ENCODE measurements at places on chromosomes 16 and 17. TPM values are rescaled to one million over a fixed set of nuclear protein-coding genes. Genes with fewer than 3 reads are reported as not detected.

LRRC37A3 gene
- 8.2 TPM for total RNA-seq

TPSAB1 gene
- 32.5 TPM for total RNA-seq

NTN3 gene
- total RNA-seq = not detected

KRT23 gene
- 482 TPM for total RNA-seq

CCDC57 gene
- total RNA-seq = 32.8 TPM

SOST gene
- not detected for total RNA-seq

CACNB1 gene
- total RNA-seq = 13.1 TPM

CFAP97D1 gene
- not detected for total RNA-seq

CD300E gene
- total RNA-seq = not detected
